ENCODE measurements at places on chromosomes 7 and 10. TPM values are rescaled to one million over a fixed set of nuclear protein-coding genes. Genes with fewer than 3 reads are reported as not detected.

DNA sequence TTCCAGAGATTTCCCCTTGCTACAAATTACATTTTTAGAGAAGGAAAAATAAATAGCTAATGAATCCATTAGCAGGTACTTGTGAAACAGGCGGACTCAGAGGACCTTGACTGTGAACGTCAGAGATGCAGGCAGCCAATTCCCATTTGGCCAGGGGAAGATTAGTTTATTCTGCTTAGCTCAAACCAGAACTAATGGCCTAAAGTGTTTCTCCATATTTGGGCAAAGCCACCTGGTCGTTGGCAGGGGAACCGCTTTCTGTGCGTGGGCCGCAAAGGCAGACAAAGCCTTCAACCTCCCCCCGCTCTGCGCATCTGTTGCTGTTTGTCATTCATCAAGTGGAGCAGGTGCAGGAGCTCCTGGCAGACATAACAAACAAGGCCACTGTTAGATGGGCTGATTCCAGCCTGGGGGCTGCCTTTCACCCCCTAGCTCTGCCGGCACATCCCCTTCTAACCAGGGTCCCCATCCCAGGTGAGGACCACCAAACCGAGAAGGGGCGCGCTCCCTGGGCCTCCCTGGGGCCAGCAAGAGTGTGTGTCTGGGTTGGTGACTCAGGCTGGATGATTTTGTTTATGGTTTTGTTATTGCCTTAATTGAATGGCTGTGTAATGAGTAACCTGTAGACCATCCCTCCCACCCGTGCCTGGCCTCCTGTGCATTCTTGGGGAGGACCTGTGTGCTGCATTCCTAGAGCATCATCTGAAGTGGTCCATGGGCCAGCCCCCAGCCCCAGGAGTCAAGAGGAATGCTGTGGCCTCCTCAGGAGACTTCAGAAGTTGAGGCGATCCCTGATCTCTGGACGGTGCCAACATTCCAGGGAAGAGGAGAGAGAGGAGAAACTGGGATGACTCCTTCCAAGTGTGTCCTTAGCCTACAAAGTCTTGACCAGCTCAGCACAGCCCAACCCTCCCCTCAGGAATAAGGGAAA is 14.5 kb upstream of the CPA1 start:
- DNase-seq, result no peak

DNA sequence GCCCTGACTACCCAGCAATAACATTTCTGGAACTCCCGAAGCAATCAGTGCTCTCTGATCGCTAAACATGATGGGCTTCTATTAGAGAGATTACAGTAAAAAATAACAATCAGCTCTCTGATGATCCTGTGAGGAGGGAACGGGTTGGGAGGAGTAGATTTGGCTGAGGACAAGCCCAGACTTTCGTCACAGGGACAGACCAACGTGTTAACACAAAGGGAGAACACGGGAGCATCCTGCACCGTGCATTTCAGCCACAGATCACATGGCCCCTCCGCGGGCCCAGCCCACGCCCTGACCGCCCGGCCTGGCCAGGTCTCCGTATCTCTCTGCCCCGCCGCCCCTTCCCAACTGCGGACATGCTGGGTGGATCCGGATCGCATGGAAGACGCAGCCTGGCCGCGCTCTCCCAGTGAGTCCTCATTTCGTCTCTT is 95.0 kb upstream of the AGBL3 start:
- no peak for DNase-seq

- no peak for DNase-seq
Measured at GRCh38 chr10:3886191-3886590, 101.2 kb upstream of the KLF6 start.

- no peak for DNase-seq
Measured at GRCh38 chr7:148967602-148968001, 60.7 kb downstream of the PDIA4 start.

- no peak for DNase-seq
Measured at GRCh38 chr10:2475711-2476217, 591.6 kb upstream of the PFKP start.

GRCh38 chr10:97356318-97356914 is 21.9 kb upstream of the FRAT2 start:
- peak; percentile 23 for DNase-seq

DNA sequence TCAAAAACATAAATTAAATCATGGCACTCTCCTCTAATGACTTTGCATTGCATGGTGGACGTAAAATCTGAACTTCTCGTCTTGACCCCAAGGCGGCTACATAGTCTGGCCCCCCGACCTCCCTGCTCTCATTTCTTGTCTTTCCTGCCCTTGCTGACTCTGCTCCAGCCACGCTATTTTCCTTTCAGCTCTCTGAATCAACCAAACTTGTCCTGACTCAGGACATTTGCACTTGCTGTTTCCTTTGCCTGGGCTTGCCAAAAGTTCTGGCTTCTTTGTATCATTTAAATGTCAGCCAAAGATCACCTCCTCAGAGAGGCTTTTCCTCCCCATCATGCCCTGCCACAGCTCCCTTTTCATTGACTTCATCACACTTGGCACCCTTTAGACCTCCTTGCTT is 107.7 kb upstream of the NFE2L3 start:
- no peak for DNase-seq

- no peak for DNase-seq
Measured at GRCh38 chr10:84159076-84159685, 14.4 kb upstream of the GPR15LG start.

DNA sequence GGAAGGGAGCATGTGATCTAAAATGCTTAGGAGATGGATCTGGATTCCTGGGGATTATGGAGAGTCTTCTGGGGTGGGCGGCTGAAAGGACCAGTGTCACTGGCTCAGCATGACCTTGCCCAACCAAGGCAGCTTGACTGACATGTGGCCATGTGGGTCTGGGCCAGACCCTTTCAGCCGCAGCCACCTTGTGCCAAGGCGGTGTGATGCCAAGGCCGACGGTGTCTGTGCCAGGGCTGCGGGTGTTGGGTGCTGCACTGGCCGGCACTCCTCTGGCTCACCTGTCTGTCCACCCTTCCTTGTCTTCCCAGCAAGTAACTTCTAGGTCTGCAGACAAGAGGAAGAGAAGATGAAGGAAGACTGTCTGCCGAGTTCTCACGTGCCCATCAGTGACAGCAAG is 8.8 kb downstream of the DEPP1 start:
- DNase-seq, result no peak

DNA sequence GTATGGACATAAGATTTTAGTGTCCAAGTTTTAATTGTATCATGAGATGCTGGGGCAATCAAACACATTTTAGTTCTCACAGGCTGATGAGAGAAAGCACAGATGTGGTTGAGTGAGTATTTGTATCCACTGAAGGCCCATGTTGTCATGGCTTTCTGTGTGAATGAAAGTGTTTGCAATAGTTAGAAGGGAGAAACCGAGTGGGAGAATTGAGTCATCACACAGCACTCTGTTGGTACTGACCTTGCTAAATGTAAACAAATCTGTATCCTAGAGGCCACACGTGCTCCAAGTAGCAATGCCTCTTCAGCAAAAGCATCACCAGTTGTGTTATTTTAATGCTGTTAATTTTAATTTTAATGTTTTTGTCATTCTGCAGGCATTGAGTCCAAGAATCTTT is 121.2 kb downstream of the EMX2 start:
- no peak for DNase-seq

Gene KCNMA1
- 0.11 TPM for polyA plus RNA-seq

Gene SDK1
- polyA plus RNA-seq, result not detected

Gene FLNC
- polyA plus RNA-seq, result not detected

Gene TMEM176A
- 14.1 TPM for polyA plus RNA-seq
